ENCODE measurements at places on chromosomes 3 and 15. TPM values are rescaled to one million over a fixed set of nuclear protein-coding genes. Genes with fewer than 3 reads are reported as not detected.

Gene PDZRN3
- total RNA-seq, result 35.6 TPM

Gene TRPM1
- total RNA-seq, result not detected

Gene FAM162A
- total RNA-seq, result 19.1 TPM

GRCh38 chr15:62453981-62454380, 288.9 kb upstream of the C2CD4B start:
- DNase-seq, result no peak

- DNase-seq, result no peak
These were observed 21.3 kb downstream of the RGMA start for GRCh38 chr15:93067649-93068085.

Gene ANKRD63
- total RNA-seq, result 2.4 TPM

- DNase-seq, result peak; percentile 17
These were observed 17.5 kb downstream of the HDC start for GRCh38 chr15:50247819-50248655.

Gene HRG
- total RNA-seq, result not detected

DNA sequence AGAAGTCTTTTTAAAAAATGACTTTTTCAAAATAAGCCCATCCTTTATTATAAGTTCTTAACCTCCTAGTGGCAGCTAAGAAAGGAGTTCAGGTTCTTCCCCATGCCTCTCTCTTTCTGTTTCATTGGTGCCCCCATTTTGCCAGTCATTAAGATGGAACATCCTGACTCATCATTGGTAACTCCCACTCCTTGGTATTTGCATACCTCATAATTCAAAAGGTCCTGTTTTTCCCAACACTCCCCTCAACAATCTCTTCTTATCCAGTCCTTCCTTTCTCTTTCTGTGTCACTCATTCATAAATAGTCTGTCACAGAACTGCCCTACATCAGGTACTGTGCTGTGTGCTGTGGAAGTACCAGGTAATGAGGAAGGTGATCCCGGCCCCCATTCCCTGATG, 394.0 kb downstream of the FOXP1 start:
- no peak for DNase-seq

GRCh38 chr3:127033786-127034185, 50.9 kb downstream of the PLXNA1 start:
- peak; percentile 92 for DNase-seq

GRCh38 chr3:106628407-106628806, 748.8 kb upstream of the CCDC54 start:
- DNase-seq, result no peak

- DNase-seq, result no peak
These were observed 816.3 kb upstream of the SEMA6D start for GRCh38 chr15:46901001-46901400.

- no peak for DNase-seq
These were observed 6.9 kb downstream of the KNL1 start for GRCh38 chr15:40600956-40601355.

Gene ZNF80
- total RNA-seq, result not detected

GRCh38 chr15:32935139-32935538, 217.3 kb downstream of the GREM1 start:
- no peak for DNase-seq

GRCh38 chr3:53005854-53006513, 39.9 kb downstream of the SFMBT1 start:
- DNase-seq, result no peak

- no peak for DNase-seq
These were observed 13.6 kb upstream of the HRH1 start for GRCh38 chr3:11140713-11141104.

GRCh38 chr3:184663756-184664155, 48.1 kb downstream of the MAGEF1 start:
- DNase-seq, result peak; percentile 64

- DNase-seq, result peak; percentile 27
These were observed 683 bp upstream of the CACNA2D3 start for GRCh38 chr3:54121414-54122323.

DNA sequence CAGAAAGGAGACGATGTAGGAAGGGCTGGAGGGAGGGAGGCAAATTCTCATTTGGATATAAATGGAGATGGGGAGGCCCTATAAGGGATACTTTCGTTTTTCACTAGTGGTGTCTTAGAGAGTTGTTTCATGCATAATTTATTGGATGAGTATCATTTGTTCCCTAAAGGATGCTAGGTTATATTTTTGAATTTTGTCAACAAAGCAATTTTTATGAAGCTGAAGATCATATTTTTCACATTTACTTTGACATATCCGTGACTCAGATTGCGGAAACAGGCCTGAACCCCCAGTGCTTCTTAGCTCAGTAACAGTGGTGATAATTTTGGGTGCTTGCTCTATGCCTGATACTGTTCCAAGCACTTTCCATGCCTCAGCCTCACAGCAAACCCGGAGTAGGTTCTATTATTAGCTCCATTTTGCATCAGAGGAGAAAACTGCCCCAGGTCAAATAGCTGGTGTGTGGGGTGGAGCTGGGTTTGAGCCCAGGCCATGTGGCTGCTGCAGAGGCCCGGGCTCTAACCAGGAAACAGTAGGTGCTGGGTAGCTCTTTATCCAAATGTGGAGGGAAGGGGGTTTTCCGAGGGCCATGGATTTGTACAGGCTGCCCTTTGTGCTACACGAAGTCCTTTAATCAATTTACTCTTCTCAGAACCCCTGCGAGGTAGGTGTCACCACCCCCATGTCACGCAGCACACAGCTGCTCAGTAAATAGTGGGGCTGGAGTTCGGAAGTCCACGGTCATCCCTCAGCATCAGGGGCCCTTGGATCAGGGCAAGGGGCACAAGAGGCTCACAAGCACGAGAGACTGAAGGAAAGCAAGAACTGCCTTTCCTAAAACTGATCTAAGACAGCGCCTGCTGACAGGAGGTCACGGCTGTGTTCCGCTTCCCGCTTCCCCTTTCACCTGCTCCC, 99.1 kb downstream of the SLC49A4 start:
- no peak for DNase-seq

GRCh38 chr3:167203062-167203461, 177.0 kb downstream of the ZBBX start:
- DNase-seq, result no peak

Gene ZNF106
- total RNA-seq, result 328 TPM

- DNase-seq, result peak; percentile 72
These were observed 21.5 kb downstream of the CFAP161 start for GRCh38 chr15:81155375-81156218.

Gene LDHAL6B
- total RNA-seq, result not detected

GRCh38 chr15:74338676-74339075, 28.8 kb downstream of the CYP11A1 start:
- DNase-seq, result no peak

Gene GTF2A2
- 43.6 TPM for total RNA-seq

Gene MYLK
- 52.5 TPM for total RNA-seq

- DNase-seq, result no peak
These were observed 122.2 kb upstream of the SLC24A5 start for GRCh38 chr15:47998619-47999019.

GRCh38 chr15:67707520-67708283, 117.6 kb upstream of the SKOR1 start:
- no peak for DNase-seq

GRCh38 chr3:111723293-111724215, 128.4 kb upstream of the ZBED2 start:
- no peak for DNase-seq

- no peak for DNase-seq
These were observed 145.8 kb downstream of the LRRK1 start for GRCh38 chr15:101064795-101065569.

DNA sequence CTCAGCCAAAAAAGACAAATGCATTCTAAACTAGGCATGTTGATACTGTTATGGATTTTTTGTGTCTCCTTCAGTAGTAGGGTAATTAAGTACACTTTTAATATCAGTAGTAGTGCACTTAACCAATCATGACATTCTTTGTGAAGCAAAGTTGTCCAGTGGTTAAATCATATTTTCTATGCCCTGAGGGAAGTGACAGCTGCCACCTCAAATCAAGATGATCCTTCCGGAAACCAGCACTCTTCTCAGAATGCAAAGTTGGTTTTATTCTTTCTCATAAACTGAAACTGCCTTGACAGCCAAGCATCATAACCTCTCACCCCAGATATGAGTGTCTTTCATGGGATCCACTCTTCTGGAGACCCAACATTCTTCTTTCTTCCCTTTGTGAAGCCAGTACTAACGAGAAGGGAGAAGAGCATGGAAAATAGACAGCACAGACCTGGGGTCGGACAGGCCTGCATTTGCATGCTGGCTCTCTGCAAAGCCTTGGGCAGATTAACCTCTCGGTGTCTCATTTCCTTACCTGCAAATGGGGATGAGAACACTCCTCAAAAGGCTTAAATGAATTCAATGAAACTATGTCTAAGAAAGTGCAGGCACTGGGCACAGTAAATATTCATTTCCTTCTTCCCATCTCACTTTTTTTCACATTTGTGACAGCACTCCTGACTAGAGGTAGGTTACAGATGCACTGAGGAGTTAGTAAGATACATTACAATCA, 13.2 kb downstream of the AAGAB start:
- DNase-seq, result no peak

Measured in tongue (tissue), 3 donors.